ENCODE measurements at places on chromosomes 5 and 9.

DNA sequence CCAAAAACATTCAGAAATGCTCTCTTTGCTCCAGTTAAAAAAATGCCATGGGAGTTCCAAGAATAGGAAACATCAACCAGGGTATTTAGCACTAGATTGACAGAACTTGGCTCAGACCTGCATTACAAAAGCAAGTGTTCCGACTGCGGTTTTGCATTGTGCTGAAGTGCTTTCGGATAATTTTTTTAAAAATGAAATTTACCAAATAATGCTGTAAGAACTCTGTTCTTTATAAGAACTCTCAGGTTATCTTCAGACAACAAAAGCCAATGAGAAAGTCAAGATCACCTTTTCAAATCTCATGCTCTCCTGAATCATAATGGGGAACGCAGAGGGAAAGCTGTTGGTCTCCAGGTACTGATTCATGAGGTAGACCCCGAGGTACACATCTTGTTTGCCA, 483 bp upstream of the PLPP6 start:
- no peak for DNase-seq

GRCh38 chr5:144173766-144174165, 3.1 kb downstream of the KCTD16 start:
- no peak for DNase-seq

DNA sequence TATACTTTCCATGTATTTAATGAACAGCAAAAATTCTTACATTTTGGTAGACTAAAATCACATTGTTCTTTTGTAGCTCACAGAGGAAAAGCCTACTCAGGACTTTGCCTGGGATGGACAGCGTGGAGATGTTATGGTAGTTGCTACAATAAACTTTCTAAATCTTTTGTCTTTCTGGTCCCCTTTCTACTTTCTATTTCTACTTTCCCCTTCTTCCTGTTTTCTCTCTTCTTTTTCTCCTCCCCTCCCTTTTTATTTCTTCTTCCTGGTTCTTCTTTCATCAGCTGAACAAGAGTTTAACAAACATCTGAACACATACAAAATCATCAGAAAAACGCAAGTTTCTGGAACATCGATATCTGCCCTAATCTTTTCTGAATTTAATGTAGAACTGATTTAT, 15.6 kb upstream of the GDNF start:
- DNase-seq: no peak

- no peak for DNase-seq
Measured at GRCh38 chr5:179534431-179534830, 15.9 kb upstream of the RUFY1 start.

- peak; percentile 22 for DNase-seq
Measured at GRCh38 chr5:96896806-96897205, 20.5 kb downstream of the ERAP2 start.

DNA sequence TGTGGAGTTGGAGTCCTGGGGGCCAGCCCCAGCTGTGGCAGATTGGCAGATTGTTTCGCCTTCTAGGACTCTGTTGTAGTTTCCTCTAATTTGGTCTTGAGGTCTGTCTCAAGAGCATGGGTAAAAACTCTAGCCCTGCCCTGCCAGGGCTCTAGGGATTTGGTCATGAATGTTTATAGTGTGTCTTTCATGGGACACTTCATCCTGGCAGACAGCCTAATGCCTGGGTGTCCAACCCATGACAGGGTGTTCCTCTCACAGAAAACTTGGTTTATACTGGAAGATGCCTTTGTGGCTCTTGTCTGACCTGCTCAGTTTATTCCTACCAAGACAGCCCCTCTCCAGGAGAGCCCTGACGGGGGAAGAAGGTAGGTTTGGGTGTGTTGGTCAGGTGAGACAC, 45.5 kb downstream of the GALNT12 start:
- no peak for DNase-seq

- no peak for DNase-seq
Measured at GRCh38 chr5:113641715-113642114, 128.2 kb downstream of the YTHDC2 start.

GRCh38 chr9:124340219-124341069, 74.8 kb downstream of the PSMB7 start:
- DNase-seq: no peak

DNA sequence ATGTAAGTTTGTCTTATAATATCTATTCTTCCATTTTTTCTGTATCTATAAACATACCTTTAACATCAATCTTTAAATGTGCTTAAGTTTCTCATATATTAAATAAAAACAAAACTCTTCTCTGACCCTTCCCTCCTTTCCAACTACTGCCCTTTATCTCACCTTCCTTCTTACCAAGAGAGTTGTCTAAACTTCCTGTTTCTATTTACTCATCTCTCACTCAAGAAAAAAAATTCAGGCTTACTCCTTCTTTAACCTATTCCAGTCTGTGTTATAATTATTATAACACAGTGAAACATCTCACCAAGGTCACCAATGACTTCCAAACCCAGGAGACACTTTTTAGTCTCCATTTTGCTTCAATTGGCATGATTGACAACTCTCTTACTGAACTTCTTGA, 140.9 kb downstream of the CCDC171 start:
- no peak for DNase-seq

- no peak for DNase-seq
Measured at GRCh38 chr5:92923885-92924284, 657.1 kb downstream of the NR2F1-AS1 start.

- DNase-seq: no peak
Measured at GRCh38 chr5:83118471-83118870, 41.1 kb downstream of the XRCC4 start.

- peak; percentile 34 for DNase-seq
Measured at GRCh38 chr5:103444333-103445038, 118.1 kb downstream of the NUDT12 start.

DNA sequence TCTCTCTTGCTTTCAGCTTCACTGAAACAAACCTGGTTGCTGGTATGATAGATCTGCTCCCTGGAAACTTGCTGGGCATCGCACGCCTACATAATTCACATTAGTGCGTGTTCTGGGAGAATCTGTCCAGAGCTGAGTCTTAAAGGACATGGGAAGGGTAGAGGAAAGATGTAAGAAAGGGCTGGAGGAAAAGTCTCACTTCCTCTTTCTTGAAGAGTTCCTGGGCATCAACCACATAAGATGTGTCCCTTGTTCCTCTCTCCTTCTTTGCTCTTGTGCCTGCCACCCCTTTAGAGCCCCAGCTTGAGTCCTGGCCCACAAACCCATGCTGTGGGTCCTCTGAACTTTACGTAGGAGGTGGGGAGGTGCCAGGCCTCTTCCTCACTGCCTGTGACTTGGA, 205.3 kb upstream of the PANK3 start:
- DNase-seq: no peak

DNA sequence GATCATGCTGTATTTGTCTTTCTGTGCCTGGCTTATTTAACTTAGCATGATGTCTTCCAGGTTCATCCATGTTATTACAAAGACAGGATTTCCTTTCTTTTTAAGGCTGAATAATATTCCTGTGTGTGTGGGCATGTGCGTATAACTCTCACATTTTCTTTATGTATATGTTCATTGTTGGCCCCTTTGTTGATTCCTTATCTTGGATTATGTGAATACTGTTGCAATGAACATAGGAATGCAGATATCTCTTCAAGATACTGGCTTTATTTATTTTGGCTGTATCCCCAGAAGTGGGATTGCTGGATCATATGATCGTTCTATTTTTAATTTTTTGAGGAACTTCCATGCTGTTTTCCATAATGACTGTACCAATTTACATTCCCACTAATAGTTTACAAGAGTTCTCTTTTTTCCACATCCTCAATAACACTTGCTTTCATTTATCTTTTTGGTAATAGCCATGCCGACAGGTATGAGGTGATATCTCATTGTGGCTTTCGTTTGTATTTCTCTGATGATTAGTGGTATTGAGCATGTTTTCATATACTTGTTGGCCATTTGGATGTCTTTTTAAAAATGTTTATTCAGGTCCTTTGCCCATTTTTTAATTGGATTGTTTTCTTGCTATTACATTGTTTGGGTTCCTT, 38.0 kb downstream of the CREBRF start:
- peak; percentile 64 for DNase-seq

GRCh38 chr5:153456354-153456753, 34.1 kb upstream of the GRIA1 start:
- DNase-seq: no peak

DNA sequence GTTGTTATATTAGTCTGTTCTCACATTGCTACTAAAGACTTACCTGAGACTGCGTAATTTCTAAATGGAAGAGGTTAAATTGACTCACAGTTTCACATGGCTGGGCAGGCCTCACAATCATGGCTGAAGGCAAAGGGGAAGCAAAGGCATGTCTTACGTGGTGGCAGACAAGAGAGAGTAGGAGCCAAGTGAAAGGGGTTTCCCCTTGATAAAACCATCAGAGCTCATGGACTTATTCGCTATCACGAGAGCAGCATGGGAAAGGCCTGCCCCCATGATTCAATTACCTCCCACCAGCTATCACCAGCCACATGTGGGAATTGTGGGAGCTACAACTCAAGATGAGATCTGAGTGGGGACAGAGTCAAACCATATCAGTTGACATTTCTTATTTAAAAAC, 374.5 kb upstream of the RORB start:
- DNase-seq: no peak

DNA sequence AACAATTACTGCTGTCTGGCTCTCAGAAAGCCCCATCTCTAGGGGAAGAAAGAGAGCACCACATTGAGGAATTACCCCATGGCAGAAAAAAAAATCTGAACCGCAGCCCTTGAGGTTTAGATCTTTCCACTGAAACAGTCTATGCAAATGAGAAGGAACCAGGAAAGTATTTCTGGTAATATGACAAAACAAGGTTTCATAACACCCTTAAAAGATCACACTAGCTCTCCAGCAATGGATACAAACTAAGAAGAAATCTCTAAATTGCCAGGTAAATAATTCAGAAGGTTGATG, 427.1 kb downstream of the PRELID2 start:
- no peak for DNase-seq

DNA sequence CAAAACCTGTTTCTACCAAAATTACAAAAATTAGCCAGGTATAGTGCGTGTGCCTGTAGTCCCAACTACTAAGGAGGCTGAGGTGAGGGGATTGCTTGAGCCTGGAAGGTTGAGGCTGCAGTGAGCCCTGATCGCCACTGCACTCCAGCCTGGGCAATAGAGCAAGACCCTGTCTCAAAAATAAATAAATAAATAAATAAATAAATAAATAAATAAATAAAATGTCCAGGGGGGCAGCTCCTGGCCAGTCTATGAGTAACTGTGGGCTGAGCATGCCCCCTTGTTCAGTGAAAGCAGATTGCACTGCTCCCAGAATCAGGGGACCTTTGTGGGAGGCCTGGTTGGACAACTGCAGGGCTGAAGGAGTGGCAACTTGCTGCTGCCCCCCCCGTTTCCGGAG, 62.7 kb downstream of the PDE6A start:
- no peak for DNase-seq

DNA sequence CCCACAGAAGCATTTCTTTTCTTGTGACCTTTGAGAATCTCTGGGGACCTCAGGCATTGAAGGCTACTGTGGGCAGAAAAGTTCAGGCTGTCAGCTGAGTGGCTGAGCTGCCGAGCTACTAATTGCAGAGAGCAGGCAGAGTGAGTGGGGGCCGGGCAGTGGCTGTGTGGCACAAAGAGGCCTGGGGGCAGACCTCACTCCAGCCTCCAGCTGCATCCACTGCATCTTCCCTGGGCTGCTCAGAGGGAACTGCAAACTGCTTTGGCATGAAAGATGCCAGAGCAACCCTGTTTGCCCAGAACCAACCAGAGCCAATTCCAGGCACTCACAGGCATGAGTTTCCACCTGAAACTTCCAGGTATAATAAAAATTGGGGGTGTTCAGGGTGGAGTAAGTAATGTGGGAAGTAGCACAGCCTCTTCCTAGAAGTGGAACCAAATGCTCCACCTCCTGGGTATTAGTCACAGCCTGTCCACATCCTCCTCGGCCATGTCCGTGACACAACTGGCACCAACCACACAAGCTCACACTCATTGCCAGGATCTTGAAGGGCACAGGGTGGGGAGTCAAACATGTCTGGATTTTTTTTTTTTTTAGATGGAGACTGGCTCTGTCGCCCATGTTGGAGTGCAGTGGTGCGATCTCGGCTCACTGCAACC, 548.9 kb downstream of the BNC2 start:
- no peak for DNase-seq

DNA sequence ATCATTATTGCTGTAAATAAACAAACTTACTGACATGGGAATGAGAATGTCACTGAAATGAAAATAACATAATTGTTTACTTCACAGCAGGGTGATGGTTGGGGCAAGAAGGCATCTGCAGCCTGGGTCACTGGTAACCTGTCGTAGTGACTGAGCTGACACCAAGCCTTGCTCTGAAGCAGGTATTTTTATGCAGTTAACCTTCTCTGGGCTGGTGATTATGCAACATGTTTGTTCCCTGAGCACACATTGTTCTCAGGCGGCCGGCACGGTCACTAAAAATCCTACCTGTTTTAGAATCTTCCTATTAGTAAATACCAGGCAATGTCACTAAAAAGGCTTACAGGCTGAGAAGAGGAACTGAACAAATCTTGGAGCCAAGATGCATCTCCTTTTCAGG, 157.7 kb upstream of the NR3C1 start:
- peak; percentile 32 for DNase-seq

GRCh38 chr5:41112486-41113455, 41.6 kb upstream of the MROH2B start:
- no peak for DNase-seq

- DNase-seq: peak; percentile 45
Measured at GRCh38 chr9:21317956-21318923, 13.1 kb upstream of the IFNA5 start.

- DNase-seq: no peak
Measured at GRCh38 chr5:111135946-111136345, 43.8 kb downstream of the WDR36 start.

- DNase-seq: no peak
Measured at GRCh38 chr5:1855075-1855474, 27.6 kb downstream of the IRX4 start.

DNA sequence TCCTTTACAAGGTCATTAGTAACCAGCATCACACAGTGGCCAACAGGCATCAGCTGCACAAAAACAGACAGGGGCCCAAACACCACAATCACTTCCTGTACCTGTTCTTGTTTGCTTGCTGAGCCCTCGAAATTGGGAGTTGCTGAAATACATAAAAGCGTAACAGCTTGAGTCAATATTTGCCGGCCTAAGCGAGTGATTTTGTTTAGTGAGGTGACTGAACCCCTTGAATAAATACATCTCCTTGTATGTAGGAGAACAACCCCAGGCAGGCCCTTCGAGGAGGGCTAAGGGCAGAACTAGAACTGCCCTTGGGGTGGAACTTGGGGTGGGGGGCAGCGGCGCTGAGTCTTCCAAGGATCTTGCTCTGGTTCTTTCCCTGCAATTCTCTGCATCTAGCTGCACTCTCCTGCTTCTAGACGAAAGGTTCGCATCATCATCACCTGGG, 502.5 kb downstream of the RASEF start:
- DNase-seq: peak; percentile 76

DNA sequence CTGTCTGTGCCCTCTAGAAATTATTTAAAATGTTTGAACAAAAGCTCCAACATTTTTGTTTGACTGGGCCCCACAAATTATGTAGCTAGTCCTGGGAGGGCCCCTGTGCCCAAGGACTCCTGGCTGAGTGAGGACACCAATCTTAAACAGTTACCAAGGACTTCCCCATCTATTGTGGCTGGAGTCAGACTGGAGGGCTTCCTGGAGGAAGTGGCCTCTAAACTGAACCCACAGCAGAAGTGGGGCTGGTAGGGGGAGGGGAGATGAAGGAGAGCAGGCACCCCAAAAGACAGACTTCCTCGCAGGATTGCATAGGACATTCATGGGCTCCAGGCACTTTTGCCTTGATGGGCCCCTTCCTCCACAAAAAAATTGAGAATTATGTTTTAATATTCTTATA, 8.1 kb downstream of the ADAMTS13 start:
- no peak for DNase-seq
